ENCODE measurements at places on chromosomes 12 and 14.

DNA sequence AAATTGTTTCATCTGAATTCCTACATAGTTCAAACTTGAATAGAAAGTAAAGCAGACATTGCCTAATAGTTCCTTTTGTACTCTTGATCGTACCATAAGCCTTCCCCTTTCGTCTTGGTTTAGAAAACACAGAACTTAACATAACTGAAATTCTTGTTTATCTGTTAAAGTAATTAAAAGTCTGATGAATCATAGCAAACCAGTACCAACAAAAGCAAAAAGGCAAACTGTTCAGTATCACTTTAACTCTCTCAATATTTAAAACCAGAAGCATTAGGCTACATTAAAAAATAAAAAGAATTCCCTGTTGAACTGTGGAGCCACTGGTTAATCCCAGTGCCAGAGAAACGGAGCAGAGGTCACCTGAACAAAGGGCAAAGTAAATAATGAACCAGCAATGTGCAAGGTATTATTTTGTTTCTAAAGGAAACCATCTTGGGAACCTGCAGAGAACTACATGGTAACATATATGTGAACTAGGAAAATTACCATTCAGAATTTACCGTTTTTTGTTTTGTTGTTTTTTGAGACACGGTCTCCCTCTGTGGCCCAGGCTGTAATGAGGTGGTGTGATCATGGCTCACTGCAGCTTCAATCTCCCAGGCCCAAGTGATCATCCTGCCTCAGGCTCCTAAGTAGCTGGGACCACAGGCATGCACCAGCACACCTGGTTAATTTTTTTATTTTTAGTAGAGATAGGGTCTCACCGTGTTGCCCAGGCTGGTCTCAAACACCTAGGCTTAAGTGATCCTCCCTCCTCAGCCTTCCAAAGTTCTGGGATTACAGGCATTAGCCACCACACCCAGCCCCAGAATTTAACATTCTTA is 17.1 kb upstream of the HIGD1C start:
- no peaks in the 10 kb centered on the region for H3K27me3 ChIP-seq
- peaks cover 49% of the 10 kb centered on the region for H3K36me3 ChIP-seq
- H3K27ac ChIP-seq: peak overlapping the region; percentile 70
- H3K4me1 ChIP-seq: peaks cover 57% of the 10 kb centered on the region
- no peak overlapping the region for H3K4me3 ChIP-seq

GRCh38 chr12:81542065-81543010 is 216.8 kb downstream of the PPFIA2 start:
- no peak for DNase-seq
- H3K27me3 ChIP-seq: no peaks in the 10 kb centered on the region
- no peak overlapping the region for H3K4me3 ChIP-seq
- no peaks in the 10 kb centered on the region for H3K36me3 ChIP-seq

- no peaks in the 10 kb centered on the region for H3K36me3 ChIP-seq
- H3K27me3 ChIP-seq: no peaks in the 10 kb centered on the region
- no peak overlapping the region for H3K27ac ChIP-seq
- no peaks in the 10 kb centered on the region for H3K4me1 ChIP-seq
- H3K4me3 ChIP-seq: no peak overlapping the region
- no peak for DNase-seq
Observed at GRCh38 chr14:53716578-53716977, 240.0 kb downstream of the BMP4 start.

DNA sequence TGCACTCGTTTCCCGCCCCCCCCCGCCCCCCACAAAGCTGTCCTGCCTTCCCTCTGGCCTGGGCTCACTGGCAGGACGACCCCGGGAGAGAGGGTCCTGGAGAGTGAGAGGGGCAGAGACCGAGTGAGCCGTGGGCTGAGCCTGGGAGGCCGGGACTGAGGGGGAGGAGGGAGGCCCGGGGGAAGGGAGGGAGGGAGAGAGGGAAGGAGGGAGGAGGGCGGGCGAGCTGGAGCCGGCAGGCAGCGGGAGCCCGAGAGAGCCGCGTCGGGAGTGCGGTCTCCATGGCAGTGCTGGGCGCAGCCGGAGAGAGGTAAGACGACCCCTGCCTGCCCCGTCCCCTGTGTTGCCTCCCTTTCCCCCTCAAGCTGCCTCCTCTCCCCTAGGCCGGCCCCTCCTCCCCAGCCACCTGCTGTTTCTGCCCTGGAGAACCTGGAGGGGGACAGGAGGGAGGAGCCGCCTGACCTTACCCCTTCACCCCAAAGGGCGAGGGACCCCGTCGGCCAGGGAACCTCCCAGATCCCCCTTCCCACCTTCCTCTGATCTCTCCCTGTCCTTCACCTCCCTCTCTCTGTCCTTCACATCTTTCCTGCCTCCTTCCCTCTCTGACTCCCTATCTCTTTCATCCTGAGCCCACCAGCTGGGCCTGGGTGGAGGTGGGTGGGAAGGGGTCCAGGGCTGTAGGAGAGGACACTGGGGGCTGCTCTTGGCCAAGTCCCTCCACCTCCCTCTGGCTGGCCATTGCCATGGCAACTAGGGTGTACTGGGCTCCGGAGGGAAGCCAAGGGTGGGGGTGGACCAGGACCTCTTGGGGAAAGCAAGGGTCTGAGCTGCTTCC is at the start of gene GPR162:
GPR162 (plus strand) TSS at position 231 of the 835 bp plus-strand sequence. CDS start 2,078 bp downstream, outside the sequence.
- H3K4me3 ChIP-seq: peak within 1 kb of the TSS; percentile 42
- peak within 1 kb of the TSS; percentile 41 for H3K27ac ChIP-seq
- H3K36me3 ChIP-seq: no peaks in the 10 kb centered on the region
- H3K4me1 ChIP-seq: peaks cover 38% of the 10 kb centered on the region
- H3K27me3 ChIP-seq: peaks cover 71% of the 10 kb centered on the region
- DNase-seq: peak; percentile 52

- peaks cover 17% of the 10 kb centered on the region for H3K36me3 ChIP-seq
- peak overlapping the region; percentile 79 for H3K27ac ChIP-seq
- DNase-seq: no peak
- no peak overlapping the region for H3K4me3 ChIP-seq
- H3K27me3 ChIP-seq: no peaks in the 10 kb centered on the region
- peaks cover 30% of the 10 kb centered on the region for H3K4me1 ChIP-seq
Observed at GRCh38 chr14:50319721-50320120, 7.6 kb downstream of the DMAC2L start.

- H3K4me3 ChIP-seq: no peak overlapping the region
- H3K36me3 ChIP-seq: no peaks in the 10 kb centered on the region
- no peak for DNase-seq
- H3K27me3 ChIP-seq: no peaks in the 10 kb centered on the region
- no peak overlapping the region for H3K27ac ChIP-seq
Observed at GRCh38 chr14:81311778-81312177, 88.3 kb downstream of the STON2 start.

All from stomach (tissue), 19 donors.